AG04449 (cell line): ENCODE measurements at places on chromosomes 4 and X.

DNA sequence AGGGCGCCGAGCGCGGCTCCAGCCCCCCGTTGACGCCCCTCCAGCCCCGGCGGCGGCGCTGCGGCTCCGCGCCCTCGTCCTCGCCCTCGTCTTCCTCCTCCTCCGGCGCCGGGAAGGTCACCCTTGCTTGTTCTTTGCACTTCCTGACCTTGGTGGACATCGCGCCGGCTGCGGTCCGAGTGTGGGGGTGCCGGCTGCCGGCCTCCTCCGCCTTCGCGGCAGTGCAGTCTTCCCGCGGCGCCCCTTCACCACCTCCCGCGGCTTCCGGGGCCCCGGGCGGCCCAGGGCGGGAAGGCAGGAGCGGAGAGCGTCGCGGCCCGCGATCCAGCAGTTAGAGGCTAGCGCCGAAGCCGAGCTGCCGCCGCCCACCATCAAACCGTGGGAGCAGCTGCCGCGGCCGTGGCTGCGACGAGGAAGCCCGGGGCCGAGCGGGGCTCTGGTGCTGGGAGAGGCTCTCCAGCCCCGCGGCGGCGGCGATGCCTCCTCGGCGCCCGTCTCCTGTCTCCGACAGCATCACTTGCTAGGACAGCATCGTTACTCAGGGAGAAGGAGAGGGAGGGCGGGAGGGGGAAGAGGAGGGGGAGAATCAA, at the start of gene TRPC3:
Gene TRPC3 (minus strand): TSS at position 540 of the 590 bp plus-strand sequence. CDS start 380 bp downstream, at position 160.
- no peak for DNase-seq

GRCh38 chrX:149021159-149021558, 483.9 kb downstream of the IDS start:
- DNase-seq = no peak

GRCh38 chrX:150635952-150636351, 57.2 kb upstream of the MTMR1 start:
- DNase-seq = peak; percentile 21

GRCh38 chr4:39608451-39608850, 30.2 kb downstream of the SMIM14 start:
- DNase-seq = no peak

GRCh38 chr4:179344861-179345260, 1902.6 kb upstream of the AGA start:
- no peak for DNase-seq

- no peak for DNase-seq
These were observed 18.2 kb downstream of the UBE2D3 start for GRCh38 chr4:102809190-102809589.

DNA sequence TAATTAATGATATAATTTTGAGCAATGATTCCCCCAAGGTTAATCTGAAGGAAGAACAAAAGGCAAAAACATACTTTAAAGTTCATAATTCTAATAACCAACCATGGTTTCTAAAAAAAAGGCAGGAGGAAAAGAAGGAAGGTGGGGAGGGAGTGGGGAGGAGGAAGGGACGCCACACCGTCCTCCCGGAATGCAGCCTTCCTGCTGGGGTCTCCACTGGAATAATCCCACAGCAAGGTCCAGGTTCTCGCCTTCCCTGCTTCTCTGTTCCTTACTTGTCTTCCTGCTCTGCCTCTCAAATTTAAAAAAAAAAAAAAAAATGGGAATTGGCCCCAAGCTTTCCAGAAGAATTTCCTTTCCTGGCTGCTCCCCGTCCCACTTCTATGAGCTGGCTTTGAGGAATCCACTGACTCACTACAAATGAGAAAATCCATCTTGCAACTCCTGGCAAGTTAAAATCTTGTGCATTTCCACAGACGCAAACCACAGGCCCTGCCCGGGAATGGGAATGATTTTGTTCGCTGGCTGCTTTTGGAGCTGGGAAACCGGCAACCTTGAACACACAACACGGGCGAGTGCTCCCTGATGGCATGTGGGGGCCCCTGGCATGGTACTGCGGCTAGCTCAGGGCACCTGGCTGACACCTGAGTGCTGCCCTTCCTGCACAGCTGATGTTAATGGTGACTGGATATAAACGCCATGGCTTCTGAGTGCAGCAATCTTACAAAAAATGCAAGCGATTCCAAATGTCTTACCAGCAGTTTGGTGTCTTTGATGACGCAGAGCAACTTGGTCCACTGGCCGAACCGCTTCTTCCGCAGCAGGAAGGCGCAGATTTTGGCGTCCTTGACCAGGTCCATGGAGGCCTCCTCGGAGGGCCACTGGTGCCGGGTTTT, 97.0 kb downstream of the AFAP1 start:
- DNase-seq = peak; percentile 97

GRCh38 chrX:105328773-105329172, 108.3 kb upstream of the TEX13A start:
- DNase-seq = no peak

GRCh38 chr4:74423104-74423503, 21.8 kb upstream of the AREG start:
- DNase-seq = no peak

DNA sequence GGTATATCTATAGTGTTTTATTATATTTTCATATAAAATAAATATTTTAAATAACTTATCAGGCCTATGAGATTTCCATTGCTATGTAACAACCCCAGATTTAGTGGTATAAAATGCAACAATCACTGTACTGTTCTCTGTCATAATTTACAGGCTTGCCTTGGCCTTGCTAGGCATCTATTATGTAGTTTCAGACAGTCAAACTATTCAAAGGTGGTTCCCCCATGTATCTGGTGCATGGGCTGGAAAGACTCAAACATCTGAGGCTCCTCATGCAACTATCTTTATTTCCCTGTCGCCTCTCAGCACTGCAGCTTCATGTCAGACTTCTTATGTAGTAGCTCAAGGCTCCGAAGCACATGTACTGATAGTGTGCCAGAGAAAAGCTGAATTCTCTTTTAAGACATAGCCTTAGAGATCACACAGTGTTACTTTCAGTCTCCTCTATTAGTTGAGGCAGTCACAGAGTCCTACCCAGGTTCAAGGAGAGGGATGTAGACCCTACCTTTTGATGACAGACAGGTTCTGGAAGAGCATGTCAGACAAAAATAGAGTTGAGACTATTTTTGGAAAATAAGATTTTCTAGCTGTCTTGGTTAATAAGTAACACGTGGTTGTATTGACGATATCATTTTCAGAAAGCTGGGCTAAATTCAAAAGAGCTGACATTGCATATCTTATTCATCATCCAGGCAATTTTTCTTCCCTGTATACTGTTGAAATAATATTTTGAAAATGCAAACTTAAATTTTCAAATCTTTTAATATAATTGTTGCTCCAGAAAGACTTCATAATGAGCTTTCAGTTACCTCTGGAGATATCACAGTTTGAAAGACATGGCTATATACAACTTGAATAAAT, 19.4 kb downstream of the MTTP start:
- DNase-seq = no peak

DNA sequence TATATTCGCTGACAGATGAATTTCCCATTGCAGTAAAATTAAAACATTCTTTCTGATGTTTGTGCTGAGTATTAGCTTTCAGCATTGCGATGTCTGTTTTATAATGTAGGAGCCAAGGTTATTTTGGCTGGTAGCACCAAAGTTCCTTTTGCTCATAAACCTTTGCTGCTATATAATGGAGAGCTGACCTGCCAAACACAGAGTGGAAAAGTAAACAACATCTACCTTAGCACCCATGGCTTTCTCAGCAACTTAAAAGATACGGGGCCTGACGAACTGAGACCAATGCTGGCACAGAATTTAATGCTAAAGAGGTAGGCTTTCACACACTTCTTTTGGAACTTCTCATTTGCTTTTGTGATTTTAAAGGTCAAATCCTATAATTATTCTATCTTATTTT, 46.0 kb downstream of the WDR19 start:
- no peak for DNase-seq

DNA sequence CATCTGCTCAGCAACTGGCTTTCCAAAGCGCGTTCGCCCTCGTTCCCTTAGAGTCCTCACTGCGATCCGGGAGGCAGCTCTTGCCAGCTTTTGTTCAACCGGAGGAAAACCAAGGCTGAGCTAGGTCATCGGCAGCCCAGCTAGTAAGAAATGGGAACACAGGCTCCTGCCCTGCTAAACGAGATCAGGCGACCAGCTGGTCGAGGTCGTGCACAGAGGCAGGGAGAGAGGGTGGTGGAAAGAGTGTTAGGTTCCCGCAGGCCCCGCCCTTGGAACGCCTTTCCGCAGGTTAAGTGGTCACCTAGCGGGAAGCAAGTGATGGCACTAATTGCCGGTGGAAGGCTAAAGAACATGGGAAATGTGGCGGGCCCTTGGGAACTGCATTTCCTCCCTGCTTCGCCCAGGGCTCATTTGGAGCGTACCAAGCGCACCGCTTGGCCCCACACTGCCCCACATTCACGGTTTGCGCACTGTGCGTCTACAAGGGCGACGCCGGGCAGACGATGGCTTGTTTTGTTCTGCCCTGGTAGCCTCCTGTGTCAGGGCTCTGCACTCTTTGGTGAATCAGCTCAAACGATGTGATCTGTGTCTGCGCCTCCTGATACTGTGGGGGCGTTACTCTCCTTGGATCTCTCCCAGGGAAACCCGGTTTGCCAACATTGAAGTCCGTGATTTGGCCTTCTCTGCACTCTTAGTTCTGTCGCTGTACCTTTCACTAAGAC, 7.2 kb upstream of the PRDM8 start:
- no peak for DNase-seq

GRCh38 chrX:140836874-140837273, 127.3 kb downstream of the LINC00632 start:
- DNase-seq = no peak

- no peak for DNase-seq
These were observed at the start of gene PRICKLE3 for GRCh38 chrX:49186125-49187027. Gene PRICKLE3, minus strand, starts transcription at chrX:49186373. Its CDS starts 76 bp downstream, at chrX:49186297.

DNA sequence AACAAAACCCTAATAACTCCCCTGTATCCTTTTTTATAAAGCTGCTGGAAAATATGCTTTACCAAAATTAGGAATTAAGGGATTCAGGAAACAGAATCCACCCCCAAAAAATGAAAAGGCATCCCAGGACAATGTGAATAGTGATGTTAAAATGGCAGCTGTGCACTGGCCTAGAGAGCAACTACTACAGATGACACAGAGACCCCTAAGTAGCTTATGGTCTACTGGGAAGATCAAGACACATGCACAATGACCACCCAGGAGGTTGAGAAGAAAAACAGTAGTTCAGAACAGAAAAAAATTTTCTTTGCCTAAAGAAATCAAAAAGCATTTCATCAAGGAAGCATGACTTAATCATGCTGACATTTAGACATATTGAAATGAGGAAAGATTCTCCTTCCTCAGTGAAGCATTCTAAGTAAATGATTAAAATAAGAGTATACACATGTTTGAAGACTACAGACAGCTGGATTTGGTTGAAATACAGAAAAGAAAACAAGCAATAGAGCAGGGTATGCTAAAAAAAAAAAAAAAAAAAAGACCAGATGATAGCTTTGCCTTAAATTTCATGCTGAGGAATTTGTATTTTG, 117.3 kb downstream of the WDFY3 start:
- DNase-seq = no peak

DNA sequence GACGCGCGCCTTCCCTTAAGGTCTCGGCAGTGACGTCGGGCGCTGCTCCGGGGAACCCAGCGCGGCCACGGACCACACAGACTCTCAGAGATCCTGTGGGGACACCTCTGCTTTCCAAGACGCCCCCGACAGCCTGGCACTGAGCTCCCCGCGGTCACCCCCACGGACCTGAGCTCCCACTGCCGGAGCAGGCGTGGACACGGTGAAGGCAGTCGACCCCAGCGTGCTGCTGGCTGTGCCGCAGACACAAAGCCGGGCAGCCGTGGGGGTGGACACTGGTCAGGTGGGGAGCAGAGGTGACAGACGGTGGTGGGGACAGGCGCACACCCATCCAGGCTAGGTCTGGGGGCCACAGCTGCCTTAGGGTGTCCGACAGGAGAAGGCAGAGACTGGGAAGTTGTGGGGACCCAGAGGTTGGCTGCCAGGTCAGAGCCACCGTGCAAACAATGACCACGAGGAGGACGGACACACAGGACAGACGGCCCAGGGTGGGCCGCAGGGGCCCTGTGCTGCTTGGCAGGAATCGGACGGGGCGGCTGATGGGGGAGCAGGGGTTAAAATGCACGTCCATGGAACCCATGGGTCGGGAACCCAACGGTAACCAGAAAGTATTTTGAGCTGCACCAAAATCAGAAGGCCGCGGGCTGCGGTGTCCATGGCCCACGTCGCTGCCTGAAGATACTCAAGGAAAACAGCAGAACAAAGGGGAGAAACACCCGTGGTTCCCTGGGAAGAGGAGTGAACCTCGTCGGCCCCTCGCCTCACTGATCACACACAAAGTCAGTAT, 16.6 kb upstream of the GTPBP6 start:
- DNase-seq = no peak

DNA sequence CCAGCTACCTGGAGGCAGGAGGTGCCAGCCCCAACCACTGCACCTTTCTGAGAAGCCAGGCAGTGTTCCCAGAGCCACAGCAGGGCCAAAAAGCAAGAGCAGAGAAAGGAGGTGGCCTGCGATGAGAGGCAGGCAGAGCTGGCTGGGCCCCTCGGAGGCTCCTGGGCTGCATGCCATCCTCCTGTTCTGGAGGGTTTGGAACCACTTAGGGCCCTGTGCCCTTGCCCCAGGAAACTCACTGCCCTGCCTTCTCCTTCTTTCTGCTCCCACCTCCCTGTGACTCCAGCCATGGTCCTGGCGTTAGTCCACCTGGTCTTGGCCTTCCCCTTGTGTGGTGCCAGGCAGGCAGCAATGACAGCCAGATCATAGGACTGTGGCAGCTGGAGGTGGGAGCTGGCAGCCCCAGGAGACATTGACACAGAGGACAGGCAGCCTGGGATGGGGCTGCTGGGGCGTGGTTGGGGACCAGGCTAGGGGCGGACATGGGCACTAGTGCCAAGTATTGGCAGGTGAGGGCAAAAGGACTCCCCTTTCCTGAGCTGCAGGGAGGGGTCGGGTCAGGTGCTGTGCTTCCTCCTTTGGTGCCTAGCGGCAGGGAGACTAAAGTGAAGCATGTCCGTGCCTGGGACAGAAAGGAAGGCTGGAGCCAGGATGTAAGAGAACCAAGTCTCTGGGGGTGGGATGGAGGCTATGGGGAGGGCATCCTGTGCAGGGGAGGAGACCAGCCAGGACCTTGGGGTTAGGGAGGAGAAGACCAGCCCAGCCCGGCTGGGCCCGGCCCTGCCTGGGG, 1.4 kb downstream of the APLN start:
- no peak for DNase-seq

DNA sequence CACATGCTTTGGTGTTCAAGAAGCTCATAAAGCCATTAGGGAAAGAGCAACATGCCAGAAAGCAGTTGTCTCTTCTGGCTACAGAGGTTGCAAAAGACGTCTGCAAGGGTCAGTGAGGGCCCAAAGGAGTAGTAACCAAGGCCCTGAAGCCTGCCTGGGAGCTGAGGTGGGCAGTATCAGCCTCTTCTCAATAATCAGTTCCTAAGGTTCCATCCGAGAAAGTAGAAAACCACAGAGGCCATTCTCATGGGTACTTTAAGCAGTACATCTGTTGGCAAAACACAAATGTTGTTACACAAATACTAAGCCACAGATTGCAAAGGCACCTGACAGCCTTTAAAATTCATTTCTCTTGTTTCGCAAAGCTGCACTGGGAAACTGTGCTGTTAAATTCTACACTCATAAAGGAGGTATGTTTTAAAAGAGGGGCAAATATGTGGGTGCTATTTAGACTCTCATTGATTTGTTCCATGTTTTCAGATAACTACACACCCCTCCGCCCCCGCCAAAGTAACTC, 37.7 kb downstream of the MECP2 start:
- DNase-seq = no peak

GRCh38 chr4:33060674-33061542, 2340.7 kb downstream of the PCDH7 start:
- no peak for DNase-seq

- DNase-seq = no peak
These were observed 12.3 kb upstream of the TSR2 start for GRCh38 chrX:54427837-54428424.

- no peak for DNase-seq
These were observed 59.8 kb downstream of the PDLIM5 start for GRCh38 chr4:94511591-94511990.

- DNase-seq = no peak
These were observed 23.4 kb downstream of the BCOR start for GRCh38 chrX:40074080-40074958.
